MCF 10A (cell line): ENCODE measurements at places on chromosomes 3 and 15.

- DNase-seq: peak; percentile 92
Measured at GRCh38 chr3:126540342-126540849, 16.4 kb downstream of the CHST13 start.

GRCh38 chr15:46242935-46243334 is 608.1 kb downstream of the SQOR start:
- no peak for DNase-seq

GRCh38 chr15:67690936-67691335 is 134.4 kb upstream of the SKOR1 start:
- DNase-seq: peak; percentile 8

DNA sequence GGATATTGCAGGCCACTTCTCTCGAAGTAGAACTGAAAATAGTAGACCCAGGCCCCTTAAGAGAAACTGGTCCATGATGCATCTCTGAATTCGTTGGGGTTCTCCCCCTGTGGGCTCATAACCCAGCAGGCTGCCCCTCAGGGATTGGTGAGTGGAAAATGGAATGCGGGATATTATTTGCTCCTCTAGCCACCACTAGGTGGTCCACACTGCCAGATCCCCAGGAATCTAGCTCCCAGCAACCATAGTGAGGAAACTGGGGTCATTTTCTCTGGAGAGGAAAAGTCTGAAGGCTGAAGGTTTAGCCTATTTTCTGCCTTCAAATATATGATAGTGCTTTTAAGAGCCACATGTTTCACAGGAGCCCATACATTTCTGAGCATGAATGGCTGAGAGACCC is 6.7 kb downstream of the CX3CR1 start:
- no peak for DNase-seq

DNA sequence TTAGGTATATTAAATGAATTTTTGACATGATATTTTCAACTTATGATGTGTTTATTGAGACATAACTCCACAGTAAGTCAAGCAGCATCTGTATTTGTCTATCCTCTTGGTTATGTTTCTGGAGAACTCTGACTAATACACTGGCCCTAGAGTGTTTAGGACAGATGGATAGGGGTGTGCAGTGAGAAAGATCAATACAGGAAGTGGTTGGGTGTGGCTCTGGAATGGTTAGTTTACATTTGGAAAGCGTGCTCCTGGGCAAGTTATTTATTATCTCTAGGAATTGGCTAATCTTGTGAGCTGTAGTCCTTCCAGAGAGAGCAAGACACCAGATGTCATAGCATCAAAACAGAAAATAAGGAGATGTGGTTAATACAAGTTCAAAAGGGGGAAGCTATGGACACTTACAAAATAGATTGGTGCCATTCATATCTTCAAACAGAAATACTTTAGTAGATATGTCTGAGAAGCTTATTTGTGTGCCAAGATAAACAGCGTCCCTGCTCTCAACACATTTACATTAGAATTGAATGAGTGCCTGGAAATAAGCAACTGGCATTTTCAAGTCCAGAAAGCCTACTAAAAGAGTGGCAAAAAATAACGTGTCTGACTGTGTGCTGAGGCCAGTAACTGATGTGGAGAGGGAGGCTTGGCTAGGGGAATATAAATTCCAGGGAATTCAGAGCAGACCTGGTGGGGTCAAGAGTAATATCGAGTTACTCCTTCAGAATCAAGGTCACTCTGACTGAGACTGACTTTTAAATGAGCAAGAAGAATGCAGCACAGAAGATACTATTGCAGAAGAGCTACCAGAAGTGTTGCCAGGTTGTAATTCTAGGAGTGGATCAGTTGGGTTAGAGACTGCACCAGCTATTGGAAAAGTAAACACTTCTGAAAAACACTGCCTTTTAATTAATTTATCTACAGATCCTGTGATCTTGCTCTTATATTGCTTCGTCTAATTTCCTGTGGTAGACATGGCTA is 33.4 kb upstream of the PLAAT1 start:
- no peak for DNase-seq

DNA sequence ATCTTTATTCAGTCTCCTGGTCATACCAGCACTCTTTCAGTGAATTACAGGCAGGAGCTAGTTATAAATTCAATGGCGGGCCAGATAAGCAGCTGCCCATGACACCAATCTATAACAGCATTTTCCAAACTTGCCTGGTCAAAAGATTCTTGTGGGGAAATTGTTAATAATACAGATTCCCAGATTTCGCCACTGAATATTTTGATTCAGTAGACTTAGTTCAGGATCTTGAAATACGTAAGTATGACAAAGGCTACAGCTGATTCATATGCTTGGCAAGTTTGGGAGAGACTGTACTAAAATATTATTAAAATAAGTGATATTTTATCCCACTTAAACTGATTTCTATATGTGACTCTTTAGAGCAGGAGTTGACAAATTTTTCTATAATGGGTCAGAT is 119.3 kb downstream of the TMCO5A start:
- DNase-seq: no peak

- DNase-seq: no peak
Measured at GRCh38 chr3:10442151-10442795, 63.1 kb downstream of the ATP2B2 start.

GRCh38 chr15:48408327-48408726 is 77.1 kb downstream of the DUT start:
- no peak for DNase-seq

GRCh38 chr3:71964170-71964569 is 179.2 kb upstream of the PROK2 start:
- DNase-seq: no peak

- no peak for DNase-seq
Measured at GRCh38 chr15:74802290-74802689, 10.3 kb upstream of the LMAN1L start.

DNA sequence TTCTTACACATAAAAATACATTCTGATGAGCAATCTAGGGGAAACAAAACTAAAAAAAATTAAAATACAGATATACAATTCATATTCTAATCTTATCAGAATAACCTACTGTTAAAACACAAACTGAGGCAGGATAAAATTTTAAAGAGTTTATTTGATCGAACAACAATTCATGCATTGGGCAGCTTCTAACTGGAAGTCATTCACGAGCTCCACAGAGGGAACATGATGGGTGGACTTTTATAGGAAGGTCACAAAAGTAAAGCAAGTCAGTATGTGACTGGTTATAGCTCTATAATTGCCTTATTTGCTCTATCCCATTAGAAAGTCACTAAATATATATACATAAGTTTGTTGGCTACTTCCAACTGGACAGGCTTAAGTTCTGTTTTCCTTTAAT is 1057.5 kb upstream of the CFAP20DC start:
- no peak for DNase-seq

DNA sequence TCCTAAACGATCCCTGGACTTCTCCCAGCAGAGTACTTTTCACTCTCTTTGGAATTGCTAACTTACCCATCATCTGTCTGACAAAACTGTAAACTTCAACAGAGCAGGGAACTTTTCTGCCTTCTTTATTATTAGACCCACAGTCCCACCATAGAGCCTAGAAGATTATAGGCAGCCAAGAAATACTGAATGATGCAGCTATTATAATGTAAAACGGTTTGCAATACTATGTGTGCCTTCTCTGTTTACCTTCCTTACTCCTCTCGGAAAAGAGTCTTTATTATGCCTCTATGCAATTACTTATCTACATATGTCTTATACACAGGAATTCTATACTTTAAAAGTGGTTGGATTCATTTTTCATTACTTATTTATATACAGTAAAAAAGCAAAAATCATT is 36.0 kb downstream of the SHQ1 start:
- DNase-seq: no peak

DNA sequence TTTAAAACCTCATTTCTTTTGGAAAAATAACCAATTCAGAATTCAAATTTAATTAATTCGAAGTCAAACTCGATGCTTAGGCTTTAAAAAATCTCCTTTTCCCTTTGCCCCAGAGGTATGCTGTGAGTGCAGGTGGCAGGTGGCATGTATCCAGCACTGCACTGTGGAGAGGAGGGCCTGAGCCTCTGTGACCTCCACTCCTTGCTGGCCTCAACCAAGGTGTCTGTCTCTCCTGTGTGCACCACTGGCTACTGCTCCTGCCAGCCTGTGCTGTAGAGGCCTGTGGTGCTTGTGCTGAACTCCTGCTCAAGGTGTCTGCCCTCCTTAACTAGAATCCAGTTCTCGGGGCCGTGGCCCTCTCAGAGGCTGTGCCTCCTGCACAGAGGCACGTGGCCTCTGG is 56.2 kb upstream of the NEDD4 start:
- DNase-seq: no peak

- no peak for DNase-seq
Measured at GRCh38 chr3:50658831-50659230, 15.9 kb upstream of the DOCK3 start.

DNA sequence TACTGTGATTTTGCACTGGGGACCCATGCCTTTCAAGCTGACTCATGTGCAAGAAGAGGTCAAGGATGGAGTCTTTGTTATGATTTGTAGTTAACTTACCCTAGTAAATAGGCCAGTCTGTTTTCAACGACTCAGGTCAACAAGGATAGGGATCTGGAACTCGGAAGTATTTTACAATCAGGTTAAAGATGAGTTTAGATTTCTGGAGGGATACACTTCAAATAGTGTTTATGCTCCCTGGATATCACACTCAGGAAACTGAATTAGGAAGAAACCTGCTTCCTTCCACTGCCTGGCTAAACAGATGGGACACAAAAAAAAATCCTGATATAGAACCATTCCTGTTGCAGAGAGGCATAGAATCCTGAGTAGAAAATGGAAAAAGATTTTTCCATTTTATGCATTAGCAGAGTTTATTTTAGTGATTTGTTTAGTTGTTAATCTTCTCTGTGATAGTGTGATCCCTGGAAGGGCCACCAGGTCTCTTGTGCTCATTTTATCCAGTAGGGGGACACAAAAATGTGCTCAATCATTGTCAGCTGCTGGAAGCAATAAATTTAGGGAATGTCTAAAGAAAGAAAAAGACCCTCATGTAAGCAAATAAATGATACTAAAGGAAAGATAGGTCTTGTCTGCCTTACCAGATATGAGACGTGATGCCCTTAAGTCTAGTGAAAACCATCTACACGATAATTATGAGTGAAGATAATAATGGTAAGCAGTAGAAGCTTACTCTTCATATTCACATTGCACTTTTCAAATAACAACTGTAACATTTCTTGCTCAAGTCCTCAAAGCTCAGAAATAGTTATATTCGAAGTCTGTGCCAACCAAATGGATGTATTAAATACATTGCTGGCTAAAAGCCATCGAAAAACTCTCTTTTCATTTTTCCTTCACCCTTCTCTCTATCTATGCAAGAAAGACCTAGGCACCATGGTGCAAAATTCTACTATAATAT is 452.1 kb upstream of the KCNMB2 start:
- peak; percentile 31 for DNase-seq

DNA sequence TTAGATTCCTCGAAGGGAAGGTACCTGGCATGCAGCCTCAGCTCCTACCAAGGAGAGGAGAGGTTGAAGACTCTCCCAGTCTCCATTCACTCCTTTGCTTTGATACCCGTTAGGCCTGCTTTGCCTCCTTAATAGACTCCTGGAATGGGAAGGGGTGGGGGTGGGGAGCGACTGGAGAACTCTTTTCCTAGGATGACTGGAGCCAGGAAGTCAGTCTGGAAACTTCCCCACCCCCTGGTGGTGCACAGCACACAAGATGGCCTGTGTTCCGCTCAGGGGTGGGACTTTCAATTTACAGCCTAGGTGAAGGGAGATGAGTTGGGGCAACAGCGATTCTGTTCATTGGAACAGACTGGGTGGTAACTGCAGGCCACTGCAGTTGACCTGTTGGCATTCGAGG is 21.4 kb upstream of the CELF6 start:
- DNase-seq: no peak

DNA sequence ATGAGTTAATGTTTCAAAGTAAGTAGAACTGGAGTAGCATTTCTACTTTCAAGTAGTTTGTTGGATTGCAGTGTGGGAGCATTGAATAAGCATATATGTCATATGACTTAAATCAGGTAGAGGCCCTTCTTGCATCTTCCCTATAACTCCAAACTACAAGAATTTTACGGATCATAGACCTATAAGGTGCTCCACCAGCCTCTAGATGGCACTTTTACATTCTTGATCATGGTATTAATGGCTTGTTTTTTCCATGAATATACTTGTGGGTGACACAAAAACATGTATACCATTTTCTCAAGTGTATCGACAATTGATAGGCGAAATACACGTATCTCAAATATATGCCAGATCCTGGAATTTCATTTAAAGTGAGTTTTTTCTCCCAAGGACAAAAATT is 311.1 kb downstream of the ZPLD1 start:
- peak; percentile 8 for DNase-seq

GRCh38 chr3:26715431-26715830 is 92.9 kb downstream of the LRRC3B start:
- no peak for DNase-seq

DNA sequence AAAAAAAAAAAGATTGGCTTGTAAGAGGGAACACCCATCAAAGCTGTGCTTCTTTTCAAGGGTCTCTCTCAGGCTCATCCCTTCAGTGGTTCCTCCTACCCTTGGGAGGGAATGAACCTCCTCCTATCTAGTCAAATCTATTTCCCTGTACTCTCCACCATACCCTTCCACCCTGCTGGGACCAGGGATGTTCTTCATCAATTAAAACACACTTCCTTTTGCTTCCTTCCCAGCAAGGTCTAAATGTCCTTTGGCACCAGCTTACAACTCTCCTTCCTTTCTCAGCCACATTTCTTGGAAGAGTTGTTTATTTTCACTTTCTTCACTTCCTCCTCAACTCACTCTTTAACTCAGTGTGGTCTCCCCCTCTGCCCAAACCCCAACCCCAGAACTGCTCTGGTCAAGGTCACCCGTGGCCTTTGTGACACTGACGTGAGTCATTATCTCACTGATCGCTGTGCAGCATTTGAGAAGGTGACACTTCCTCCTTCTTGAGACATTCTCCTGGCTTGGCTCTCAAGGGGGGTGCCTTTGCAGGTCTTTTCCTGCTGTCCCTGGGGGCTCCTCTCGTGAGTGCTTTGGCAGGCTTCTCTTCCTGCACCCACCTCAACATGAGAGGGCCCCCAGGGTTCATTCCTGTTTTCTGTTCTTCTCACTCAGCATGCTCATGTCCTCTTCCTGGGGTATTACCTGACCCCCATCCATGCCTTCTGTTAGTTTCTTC is 210.5 kb upstream of the TLE3 start:
- no peak for DNase-seq

DNA sequence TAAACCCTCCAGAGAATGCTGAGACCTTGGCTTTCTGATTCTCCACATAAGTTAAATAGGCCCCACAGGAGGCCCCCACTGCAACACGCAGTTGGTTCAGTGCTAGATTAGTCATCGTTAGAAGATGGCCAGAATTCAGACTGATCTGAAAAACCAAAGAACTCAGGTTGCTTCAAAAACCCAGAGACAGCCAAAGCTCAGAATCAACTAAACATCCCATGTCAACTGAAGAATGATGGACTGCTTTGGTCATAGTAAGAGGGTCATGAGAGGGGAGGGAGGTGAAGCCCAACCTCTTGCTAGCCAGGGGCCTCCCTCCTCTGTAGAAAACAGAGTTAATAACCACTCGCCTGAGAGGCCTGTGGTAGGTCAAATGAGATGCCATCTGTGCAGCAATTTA is 93.1 kb downstream of the AKAP13 start:
- DNase-seq: no peak

- DNase-seq: peak; percentile 55
Measured at GRCh38 chr3:47780741-47781684, 680 bp downstream of the SMARCC1 start.
